ENCODE measurements at places on chromosomes 3 and 15.

- DNase-seq: peak; percentile 39
These were observed 3.6 kb upstream of the CLDN16 start for GRCh38 chr3:190384309-190384756.

DNA sequence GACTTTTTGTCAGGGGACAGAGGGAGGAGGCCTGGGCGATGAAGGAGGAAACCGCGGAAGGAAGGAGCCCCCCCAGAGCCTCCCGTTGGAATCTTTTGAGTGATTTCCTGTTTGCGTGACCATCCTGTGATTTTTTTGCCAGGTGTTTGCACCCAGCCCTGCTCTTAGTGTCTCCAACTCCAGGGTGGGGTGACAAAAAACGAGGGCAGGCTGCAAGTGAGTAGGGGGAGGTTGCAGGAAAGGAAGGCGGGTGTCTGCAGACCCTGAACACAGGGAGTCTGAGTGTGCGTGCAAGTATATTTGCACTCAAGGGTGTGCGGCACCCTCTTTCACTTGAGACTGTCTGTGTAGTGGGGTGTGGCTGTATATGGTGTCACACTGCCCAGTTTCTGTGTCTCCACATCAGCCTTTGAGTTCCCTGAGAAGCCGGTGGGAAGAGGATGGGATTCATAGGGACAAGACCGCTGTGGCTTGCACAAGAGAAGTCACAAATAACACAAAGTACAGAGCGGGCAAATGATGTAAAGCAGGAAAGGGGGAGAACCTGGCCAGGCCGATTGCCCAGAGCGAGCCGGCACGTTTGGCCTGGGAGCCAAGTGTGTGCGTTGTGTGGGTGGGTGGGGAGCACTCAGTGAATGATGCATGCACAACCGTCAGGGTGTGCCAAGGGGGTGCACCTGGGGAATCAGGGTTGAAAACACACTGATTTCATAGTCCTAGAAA is 6.6 kb downstream of the ISLR2 start:
- DNase-seq: no peak

- DNase-seq: no peak
These were observed 204.9 kb upstream of the MDFIC2 start for GRCh38 chr3:70517124-70517890.

DNA sequence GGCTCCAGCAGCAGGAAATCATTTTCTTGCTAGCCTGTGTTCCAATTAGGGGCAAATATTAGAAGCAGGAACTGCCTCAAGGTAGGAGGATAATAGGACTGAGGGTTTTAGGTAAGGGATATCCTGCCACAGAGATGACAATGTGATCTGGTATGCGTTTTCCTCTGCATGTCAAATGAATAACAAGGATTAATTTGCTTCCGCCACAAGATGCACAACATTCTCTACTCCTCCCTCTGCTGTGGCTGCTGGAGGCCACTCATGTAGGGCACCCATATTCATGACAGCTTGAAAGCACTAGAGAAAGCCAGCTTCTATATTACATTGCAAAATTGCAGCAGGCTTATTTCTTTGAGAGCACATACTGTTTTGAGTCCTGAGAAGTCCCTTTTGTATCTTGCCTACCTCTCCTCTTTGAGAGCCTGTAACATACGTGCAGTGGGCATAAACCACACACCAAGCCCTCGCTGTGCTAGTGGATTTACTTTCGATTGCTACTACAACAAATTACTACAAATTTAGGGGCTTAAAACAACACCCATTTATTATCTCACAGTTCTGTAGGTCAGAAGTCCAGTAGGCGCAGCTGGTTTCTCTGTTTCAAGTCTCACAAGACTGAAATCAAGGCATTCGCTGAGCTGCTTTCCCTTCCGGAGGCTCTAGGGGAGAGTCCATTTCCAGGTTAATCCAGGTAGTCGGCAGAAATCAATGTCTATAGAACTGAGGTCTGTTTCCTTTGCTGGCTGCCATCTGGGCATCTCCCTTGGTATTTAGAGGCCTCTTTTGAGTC is 5.9 kb upstream of the CD47 start:
- DNase-seq: peak; percentile 35

DNA sequence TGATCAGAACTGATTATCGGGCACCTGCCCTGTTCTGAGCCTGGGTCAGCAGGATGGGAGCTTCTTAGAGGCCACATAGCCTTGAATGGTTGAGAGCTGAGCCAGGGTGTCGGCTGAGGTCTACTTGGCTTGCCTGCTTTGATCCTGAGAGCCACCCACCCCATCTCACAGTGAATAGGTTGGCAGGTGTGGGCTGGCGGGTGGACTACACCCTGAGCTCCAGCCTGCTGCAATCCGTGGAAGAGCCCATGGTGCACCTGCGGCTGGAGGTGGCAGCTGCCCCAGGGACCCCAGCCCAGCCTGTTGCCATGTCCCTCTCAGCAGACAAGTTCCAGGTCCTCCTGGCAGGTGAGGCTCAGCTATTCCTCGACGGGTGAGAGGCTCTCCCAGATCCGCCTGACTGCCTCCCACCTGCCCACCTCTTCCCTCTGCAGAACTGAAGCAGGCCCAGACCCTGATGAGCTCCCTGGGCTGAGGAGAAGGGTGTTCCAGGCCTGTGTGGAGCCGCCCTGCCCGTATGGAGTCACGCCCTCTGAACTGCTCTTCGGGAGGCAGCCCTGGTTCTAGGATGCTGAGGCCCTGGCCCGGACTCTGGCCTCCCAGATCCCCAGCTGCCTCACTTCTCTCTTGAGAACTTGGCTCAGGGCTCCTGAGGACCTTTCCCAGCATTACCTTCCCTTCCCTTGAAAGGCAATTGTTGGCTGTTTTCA is 3.8 kb downstream of the COMMD4 start:
- DNase-seq: no peak

DNA sequence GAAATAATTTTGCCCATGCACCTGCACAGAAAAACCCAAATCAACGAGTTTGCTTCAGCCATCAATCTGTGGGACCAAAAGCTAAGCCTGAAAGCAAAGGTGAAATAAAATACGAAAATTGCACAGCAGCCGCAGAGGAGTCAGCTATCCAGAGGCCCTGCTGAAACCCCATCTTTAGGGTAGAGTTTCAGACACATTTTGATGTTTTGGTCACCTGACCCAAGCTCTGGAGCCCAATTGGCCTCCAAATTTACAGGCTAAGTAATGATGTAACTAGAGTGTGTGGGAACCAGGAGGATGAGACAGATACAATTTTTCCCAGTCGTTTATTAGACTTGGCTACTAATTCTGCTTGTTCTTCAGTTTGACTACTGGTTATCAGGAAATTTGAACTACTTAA is 308.6 kb upstream of the ATP11B start:
- DNase-seq: no peak

All from activated CD8-positive, alpha-beta T cell treated with anti-CD3 and anti-CD28 coated beads for 36 hours (primary cell).